Activated T-helper 1 cell treated with anti-CD3 and anti-CD28 coated beads, Interleukin-12 subunit alpha, Interleukin-12 subunit beta, Interleukin-2, Interleukin-4 antibody, amounts not matched to agents 30 ng/mL and 10 ng/mL and 1 ng/mL, durations not matched to agents 14 hours and 24 hours and 36 hours (primary cell): ENCODE measurements at places on chromosomes 5 and 9. TPM values are rescaled to one million over a fixed set of nuclear protein-coding genes. Genes with fewer than 3 reads are reported as not detected.

CEMIP2 gene
- 70.0 and 79.1 TPM in 2 replicates for total RNA-seq

CYSRT1 gene
- 0.49 and 0.60 TPM in 2 replicates for total RNA-seq

SH3GL2 gene
- total RNA-seq: not detected in 2 replicates

FBXL17 gene
- 8.2 and 12.2 TPM in 2 replicates for total RNA-seq

HSDL2 gene
- total RNA-seq: 13.0 and 13.2 TPM in 2 replicates

MYOZ3 gene
- 0.49 and 0.51 TPM in 2 replicates for total RNA-seq

PCDHB7 gene
- not detected in 2 replicates for total RNA-seq

PCDH12 gene
- total RNA-seq: 2.2 TPM in 2 replicates

SYK gene
- total RNA-seq: 0.07 and 0.18 TPM in 2 replicates

SPINK13 gene
- total RNA-seq: not detected in 2 replicates

DDX4 gene
- 0.12 TPM in 1 of 2 replicates, not detected in the other for total RNA-seq

WDR38 gene
- total RNA-seq: not detected in 2 replicates

PCDHB10 gene
- total RNA-seq: not detected in 2 replicates

ROPN1L gene
- total RNA-seq: 0.16 and 0.20 TPM in 2 replicates

TOR1A gene
- 61.3 and 62.1 TPM in 2 replicates for total RNA-seq

NRARP gene
- total RNA-seq: 15.2 and 15.4 TPM in 2 replicates

ELAVL2 gene
- not detected in 2 replicates for total RNA-seq

PCDHA11 gene
- total RNA-seq: not detected in 2 replicates
